NCI-H1417 treated with DMSO at 0.1 percent for 48 hours (cell line): ENCODE measurements at places on chromosomes 12 and 14.

GRCh38 chr12:26374934-26375680 is 179.7 kb downstream of the SSPN start:
- DNase-seq = no peak

GRCh38 chr14:19873178-19873577 is 1.8 kb upstream of the OR4K2 start:
- no peak for DNase-seq

GRCh38 chr12:41520869-41521268 is 332.7 kb downstream of the PDZRN4 start:
- no peak for DNase-seq

GRCh38 chr14:38389681-38390080 is 133.8 kb upstream of the CLEC14A start:
- DNase-seq = no peak
